ENCODE measurements at places on chromosomes 4 and X.
A peak's percentile ranks its signal among the peaks of the same experiment; 100 is the strongest.

DNA sequence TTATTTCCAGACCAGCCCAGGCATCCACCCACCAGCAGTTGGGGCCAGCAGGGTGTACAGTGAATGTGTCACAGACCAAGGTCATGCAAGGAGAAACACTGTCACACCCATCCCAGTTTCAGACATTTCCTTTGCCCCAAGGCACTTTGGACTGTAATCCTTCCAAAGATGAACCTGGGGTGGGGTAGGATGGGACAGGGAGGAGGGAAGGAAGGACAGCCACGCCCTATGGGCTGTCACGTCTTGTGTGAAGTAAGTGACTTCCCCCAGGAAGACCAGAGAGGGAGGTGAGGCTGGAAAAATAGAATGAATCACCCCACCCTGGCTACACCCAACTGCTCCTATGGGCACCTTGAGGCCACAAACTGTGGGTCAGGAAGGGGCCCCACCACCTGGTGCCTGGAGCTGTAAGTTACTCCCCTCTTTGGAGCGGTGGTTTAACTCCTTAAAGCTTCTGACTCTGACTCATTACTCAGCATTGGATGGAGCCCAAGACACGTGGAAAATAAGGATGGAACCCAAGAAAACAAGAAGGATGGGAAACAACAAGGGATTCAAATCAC, 349.9 kb upstream of the KLF3 start:
- DNase-seq: peak; percentile 63

DNA sequence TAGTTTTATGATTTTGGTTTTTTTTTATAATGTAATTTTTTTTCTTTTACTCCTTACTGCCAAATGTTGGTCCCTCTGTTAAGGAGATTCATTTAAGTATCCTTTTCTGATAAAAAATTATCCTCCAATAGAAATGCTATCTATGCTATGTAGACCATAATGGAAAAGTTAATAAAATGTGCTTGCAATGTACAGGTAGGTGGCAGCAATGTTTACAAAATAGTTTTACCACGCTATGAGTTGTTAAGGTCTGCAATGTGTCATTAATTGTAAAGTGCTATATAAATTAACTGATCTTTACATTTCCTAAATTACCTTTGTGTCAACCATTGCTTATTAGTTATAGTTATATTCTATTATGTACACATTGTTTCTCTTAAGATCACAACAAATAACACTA, 3.8 kb upstream of the CENPC start:
- no peak for DNase-seq

DNA sequence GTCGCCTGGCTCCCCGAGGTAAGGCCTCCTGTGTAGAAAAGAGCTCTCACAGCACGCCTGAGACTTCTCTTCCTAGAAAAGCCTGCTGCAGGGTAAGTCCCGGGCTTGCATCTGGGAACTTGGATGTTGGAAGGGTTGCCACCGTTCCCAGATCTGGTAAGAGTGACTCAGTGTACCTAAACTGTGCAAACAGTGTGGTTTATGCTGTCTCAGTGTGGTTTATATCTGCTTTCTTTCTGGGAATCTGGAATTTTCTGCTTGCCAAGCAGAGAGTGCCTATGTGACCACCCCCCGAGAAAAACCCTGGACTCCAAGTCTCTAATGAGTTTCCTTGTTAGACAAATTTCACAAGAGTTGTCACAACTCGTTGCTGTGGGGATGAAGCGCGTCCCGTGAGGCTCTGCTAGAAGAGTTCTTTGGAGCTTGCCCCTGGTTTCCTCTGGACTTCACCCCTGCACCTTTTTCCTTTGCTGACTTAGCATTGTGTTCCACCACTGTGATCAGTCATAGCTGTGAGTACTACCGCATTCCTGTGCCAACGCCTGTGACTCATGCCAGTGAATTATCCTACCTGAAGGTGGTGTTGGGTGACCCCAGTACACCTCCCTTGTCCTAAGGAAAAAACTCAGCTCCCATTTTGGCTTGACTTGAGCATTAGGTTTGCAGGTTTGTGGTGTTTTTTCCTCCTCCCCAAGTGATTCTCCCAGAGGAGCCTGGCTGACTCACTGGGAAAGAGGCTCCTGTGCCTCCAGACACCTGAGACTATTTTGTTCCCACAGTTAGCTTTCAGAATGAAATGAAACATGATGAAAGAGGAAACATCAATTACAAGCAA, 14.5 kb downstream of the SLC2A9 start:
- DNase-seq: peak; percentile 15

GRCh38 chr4:6739920-6740319, 23.9 kb downstream of the BLOC1S4 start:
- no peak for DNase-seq

DNA sequence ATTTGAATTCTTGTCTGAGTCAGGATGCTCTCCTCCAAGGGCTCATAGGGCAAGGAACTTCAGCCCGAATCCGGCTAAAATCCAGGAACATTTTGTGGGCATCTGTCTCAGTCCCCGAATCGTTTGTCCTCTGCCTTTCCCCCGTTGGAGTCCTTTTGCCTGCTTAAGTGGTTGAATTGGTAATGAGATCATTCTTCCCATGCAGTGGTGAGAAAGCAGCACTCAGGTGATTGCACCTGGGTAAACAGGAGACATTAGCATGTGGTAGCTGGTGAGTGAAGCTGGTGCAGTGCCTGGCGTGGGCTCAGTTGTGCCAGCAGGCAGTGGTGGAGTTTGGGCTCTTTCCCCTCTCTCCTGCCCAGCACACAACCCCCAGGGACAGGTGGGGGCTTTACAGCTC, 61.9 kb upstream of the MTM1 start:
- no peak for DNase-seq

DNA sequence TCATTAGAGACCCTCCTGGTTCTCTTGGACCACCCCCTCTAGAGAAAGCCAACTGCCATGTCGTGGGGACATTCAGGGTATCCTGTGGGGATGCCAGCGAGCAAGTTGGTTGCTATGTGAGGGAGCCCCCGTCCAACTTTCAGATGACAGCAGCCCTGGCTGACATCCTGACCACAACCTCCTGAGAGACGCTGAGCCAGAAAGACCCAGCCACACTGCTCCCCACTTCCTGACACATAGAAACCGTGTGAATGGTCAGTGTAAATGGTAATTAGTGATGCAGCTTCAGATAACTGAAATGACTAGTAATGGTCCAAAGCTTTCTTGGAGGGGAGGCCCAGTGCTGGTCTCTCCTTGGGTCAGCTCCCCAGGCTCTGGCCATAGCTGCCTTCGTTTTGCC, 10.8 kb downstream of the CLCN4 start:
- no peak for DNase-seq

DNA sequence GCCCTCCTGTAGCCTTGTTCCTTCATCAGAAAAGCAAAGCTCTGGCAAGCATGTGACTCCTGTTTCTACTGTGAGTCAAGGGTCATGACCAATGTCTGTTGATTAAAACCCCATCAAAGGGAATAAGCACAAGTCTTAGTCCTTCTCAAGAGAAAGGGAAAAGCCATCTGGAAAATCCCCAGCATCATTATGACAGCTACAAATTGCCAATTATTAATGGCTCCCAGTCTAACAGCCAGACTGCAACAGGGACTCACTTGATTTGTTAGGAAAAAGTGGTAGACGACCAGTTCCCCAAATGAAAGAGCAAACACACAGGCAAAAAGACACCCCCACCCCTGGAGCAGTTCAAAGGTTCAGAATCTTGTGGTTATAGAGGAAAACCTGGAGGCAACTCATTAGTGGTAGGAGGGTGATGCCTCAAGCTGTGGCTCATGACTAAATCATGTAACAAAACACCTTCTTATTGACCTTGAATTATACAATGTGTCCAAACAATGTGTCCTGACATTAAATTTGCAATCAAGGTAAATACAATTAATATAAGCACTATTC, 315.7 kb downstream of the HNRNPD start:
- no peak for DNase-seq

GRCh38 chr4:41364876-41365275, 108.1 kb downstream of the UCHL1 start:
- no peak for DNase-seq

DNA sequence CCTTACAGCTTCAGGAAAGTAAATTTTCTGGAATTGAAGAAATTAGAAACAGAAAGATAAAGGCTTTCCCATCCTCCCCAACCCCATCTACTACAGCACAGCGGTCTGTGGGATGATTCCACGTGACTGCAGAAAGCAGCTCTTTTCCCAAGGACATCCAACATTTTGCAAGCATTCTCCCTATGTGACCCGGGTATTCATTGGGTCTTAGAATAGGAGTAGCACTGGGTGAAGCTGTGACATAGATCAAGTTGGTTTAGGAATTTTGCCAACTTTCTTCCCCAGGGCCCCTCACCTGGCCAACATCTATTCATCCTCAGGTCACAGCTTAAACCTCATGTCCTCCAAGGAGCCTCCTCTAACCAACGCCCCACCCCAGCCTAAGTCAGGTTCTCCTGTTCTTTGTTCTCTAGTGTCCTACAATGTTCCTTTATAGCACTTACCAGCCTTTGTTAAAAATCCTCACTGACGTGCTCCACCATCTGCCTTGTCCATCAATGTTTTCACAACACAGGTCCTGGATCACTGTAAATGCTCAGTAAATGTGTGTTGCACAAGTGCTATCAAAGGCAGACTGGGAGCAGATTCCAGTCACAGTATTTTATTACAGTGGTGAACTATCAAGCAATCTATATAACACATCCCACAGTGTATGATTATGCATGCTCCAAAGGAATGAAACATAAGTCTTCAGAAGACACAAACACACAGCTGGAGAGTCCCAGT, 80.9 kb upstream of the MTM1 start:
- DNase-seq: no peak

GRCh38 chr4:70849291-70849690, 9.6 kb upstream of the GRSF1 start:
- DNase-seq: no peak

GRCh38 chrX:115690511-115691216, 129.7 kb downstream of the PLS3 start:
- DNase-seq: peak; percentile 83

DNA sequence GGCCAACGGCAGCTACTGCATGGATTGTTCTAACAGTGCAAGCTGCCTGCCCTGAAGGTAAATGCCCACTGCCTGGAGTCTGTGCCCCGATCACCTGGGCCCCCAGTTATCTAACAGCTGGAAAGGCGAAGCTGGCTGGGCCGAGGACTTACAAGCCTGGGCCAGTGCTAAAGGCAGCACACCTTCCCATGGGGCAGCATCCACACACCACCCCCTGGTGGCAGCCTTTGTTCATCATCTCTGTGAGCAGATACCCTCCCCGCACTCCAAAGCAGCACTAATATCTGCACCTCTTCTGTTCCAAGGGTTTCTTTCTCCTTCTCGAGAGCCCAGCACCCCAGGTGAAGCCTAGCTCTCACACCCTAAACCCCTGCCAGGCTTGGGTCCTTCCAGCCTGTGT, 7.6 kb downstream of the SLC2A9 start:
- DNase-seq: no peak

DNA sequence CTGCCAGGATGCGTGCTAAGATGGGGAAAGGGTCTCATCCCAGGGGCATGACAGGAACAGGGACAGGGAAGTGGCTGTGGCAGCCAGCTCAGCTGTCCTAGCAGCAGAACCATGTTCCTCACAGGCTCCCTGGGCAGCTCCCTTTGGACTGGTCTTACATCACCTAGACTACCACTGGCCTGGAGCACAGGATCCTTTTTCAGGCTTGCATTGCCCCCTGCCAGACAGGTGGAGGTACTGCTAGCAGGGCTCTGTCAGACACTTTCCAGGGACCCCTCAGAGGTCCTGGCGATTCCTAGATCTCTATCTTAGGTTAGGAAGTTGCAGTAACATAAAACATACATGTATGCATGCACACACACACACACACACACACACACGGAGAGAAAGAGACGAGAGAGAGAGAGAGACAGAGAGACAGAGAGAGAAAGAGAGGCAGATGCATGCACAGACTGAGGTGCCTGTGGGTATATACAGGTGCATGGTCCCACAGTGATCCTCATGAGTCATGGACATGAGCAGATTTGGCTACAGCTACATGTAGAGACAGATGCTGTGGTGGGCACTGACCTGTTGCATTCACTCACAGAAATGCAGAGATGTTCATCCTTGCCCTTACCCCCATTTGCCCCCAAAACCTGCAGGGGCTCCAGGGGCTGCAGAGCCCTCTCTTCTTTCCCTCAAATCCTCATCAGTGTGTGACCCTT, 63.6 kb downstream of the STARD8 start:
- DNase-seq: peak; percentile 36

DNA sequence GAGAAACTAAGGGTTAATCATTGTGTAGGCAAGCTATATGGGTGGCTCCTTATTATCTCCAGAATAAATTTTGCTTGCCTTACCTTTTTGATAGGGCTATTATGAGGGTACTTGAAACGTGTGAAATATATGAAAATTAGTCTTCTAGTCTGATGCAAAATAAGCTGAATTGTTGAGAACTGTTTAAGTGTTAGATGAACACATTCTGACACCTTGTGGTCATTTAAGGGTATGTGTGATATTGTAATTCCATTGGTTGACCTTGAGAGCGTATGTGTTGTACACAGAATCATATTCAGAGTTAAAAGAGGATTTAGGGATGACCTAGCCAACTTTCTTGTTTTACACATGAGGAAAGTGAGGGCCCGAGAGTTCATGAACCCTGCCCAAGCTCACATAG, 44.6 kb upstream of the LINC00632 start:
- DNase-seq: peak; percentile 10

- peak; percentile 35 for DNase-seq
Observed at GRCh38 chr4:120691106-120691505, 231.4 kb downstream of the PRDM5 start.

DNA sequence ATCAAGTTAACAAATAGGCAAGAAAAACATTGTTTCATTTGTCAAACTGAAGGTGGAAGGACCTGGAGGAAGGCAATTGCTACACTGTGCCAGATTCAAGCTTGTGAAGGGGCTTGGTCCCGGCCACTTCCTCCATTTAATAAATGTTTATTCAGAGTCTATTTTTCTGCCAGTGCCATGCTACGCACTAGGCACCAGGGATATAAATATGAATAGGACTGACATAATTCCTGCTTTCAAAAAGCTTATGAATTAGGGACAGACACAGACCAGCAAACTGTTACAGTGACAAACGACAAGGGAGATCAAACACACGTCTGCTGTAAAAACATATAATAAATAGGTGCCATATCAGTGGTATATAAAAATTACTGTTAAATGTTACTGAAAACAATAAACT, 571 bp downstream of the TLR6 start:
- no peak for DNase-seq

DNA sequence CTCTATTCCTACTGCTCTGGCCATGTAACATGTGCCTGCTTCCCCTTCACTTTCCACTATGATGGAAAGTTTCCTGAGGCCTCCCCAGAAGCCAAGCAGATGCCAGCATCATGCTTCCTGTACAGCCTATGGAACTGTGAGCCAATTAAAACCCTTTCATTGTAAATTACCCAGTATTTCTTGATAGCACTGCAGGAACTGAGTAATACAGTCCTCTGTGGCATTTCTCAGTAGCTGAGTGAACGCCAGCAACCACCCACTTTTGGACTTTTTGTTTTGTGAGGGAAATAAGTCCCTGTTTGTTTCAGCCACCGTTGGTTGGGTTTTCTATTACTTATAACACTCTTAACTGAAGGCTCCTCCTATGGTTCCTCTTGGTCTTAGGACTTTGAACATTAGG, 104.1 kb downstream of the C4orf51 start:
- no peak for DNase-seq

DNA sequence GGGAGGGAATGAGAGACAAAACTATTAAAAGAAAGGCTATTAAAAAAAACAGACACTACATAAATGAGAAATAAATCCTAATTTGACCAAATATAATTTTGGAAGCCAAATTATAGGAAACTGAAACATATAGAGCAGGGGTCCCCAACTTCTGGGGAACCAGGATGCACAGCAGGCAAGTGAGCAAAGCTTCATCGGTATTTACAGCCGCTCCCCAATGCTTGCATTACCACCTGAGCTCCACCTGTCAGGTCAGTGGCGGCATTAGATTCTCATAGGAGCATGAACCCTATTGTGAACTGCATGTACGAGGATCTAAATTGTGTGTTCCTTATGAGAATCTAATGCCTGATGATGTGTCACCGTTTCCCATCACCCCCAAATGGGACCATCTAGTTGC, 28.4 kb downstream of the ABCG2 start:
- no peak for DNase-seq
